ENCODE measurements at places on chromosomes 13 and 19. TPM values are rescaled to one million over a fixed set of nuclear protein-coding genes. Genes with fewer than 3 reads are reported as not detected.

The FFAR2 gene
- total RNA-seq, result not detected

The HSPB6 gene
- 11.5 TPM for total RNA-seq

The SOX1 gene
- total RNA-seq, result not detected

The EPSTI1 gene
- total RNA-seq, result 0.54 TPM

The OR10H1 gene
- not detected for total RNA-seq

The GATAD2A gene
- 51.7 TPM for total RNA-seq

The SLC25A41 gene
- total RNA-seq, result not detected

The TMEM59L gene
- 12.8 TPM for total RNA-seq

The KIRREL2 gene
- not detected for total RNA-seq

The TEAD2 gene
- total RNA-seq, result 27.6 TPM

The MBD3L2 gene
- total RNA-seq, result not detected

The MTUS2 gene
- total RNA-seq, result not detected

All from cardiac atrium fibroblast (primary cell).